ENCODE measurements at places on chromosomes 16 and 17. TPM values are rescaled to one million over a fixed set of nuclear protein-coding genes. Genes with fewer than 3 reads are reported as not detected.

- no peak for DNase-seq
Observed at GRCh38 chr16:56245197-56245596, 53.9 kb downstream of the GNAO1 start.

- DNase-seq: no peak
Observed at GRCh38 chr17:67095803-67096202, 51.4 kb downstream of the CACNG1 start.

DNA sequence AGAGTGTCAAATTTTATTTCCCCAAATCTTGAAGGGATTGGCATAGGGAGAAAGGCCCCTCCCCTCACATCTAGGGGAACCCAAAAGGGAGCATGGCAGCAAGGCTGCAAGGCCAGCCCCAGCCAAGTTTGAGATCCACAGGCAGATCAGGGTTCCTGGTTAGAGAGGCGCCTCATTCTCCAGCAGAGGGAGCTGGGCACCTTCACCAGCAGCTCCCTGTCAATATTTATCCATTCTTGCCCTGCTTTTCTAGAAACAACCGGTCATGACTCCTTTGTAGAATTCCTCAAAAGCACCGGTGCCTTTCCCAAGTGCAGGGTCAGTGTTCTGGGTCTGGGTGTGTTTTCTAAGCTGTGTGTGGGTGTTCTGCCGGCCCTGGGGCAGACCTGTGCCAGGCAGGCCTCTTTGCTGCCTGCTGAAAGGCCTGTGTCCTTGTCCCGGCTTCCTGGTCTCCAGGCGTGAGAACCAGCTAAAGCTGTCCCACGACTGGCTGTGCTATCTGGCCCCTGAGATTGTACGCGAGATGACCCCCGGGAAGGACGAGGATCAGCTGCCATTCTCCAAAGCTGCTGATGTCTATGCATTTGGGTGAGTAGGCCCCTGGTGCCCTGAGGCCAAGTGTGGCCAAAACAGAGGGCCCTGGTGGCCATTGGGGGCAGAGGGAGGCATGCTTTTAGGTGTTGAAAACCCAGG, 21.2 kb upstream of the LGALS9 start:
- peak; percentile 41 for DNase-seq

GRCh38 chr16:80611930-80612327, 71.1 kb downstream of the DYNLRB2 start:
- DNase-seq: no peak

DNA sequence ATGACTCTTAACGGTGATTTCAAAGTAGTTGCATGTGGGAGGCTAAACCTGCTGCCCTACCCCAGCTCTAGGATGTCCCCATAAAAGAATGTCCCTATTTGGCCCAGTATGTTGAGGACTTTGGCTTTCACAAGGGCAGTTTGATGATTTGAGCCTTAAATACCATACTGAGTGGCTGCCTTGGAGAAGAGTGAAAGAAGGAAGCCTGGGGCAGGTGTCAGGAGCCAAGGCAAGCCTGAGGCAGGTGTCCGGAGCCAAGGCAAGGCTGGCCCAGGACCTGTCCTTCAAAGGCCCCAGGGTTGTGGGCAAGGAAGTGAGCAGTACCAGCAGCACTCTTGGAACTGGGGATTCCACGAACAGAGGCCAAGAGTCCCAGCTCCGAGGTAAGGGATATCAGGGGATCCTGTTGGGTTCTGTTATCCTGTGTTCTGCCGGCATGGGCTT, 18.6 kb downstream of the ST6GALNAC2 start:
- DNase-seq: no peak

DNA sequence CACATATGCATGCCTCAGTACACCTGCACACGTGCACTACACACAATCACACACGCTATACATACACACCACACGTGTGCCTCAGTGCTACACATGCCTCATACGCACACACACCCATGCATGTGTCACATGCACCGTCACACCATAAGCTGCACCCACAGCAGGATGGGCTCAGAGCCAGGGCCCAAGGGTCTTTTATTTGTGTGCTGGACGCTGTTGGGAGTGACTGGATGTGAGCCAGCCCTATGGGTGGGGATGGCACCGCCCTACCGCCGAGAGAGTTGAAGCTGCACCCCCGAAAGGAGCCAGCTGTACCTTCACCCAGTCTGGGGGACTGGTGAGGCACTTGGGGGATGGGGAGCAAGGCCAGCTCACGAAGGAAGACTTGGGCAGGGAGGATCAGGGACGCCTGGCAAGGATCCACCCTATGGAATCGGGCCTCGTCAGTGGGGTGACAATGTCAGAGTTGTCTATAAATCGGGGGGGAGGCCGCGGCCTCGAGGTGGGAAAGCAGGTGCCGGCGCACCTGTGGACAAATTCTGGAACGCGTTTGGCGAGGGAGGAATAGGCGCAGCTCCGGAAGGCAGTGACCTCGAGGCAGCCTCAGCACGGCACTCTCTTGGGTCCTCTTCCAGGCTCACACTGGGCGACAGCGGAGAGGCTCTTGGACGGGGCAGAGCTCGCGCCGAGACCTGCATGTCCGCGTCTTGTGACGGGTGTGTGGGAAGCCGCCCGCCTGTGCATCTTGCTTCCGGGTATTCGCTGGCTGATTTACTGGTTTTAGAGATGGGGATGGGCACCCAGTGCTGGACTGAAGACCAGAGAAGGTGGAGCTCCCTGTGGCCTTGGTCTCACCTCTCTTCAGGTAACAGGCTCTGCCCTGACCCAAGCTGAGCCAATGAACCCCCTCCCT, 7.3 kb downstream of the RGS11 start:
- DNase-seq: no peak

- DNase-seq: no peak
Observed at GRCh38 chr17:7748076-7748775, 30.7 kb downstream of the DNAH2 start.

DNA sequence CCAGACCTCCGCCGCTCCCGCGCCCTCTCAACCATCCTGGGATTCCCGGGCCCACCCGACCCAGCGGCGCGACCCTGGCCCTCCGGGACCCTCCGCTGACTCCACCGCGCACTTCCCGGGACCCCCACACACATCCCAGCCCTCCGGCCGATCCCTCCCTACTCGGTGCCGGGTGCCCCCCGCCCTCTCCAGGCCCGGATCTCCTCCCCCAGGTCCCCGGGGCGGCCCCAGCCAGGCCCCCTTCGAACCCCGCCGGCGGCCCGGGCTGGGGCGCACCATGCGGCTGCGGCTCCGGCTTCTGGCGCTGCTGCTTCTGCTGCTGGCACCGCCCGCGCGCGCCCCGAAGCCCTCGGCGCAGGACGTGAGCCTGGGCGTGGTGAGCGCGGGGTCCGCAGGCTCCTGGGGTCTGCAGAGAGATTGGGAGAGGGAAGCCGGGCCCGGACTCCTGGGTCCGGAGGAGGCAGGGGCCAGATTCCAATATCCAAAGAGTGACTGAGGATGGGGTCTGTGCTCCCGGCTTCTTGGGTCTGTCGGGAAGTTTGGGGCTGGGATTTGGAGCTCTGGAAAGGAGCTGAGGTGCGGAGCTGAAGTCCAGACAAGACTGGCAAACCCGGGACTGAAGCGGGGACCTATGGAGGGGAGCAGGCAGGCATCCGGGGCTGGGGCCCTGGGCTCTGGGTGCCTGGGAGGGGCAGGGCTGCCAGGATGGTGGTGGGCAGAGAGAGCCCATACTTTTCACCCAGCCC, 453 bp downstream of the MMP25 start:
- no peak for DNase-seq

GRCh38 chr17:80947200-80947940, 44.3 kb upstream of the CHMP6 start:
- no peak for DNase-seq

GRCh38 chr17:64507413-64507782, 621 bp downstream of the CEP95 start:
- peak; percentile 54 for DNase-seq

DNA sequence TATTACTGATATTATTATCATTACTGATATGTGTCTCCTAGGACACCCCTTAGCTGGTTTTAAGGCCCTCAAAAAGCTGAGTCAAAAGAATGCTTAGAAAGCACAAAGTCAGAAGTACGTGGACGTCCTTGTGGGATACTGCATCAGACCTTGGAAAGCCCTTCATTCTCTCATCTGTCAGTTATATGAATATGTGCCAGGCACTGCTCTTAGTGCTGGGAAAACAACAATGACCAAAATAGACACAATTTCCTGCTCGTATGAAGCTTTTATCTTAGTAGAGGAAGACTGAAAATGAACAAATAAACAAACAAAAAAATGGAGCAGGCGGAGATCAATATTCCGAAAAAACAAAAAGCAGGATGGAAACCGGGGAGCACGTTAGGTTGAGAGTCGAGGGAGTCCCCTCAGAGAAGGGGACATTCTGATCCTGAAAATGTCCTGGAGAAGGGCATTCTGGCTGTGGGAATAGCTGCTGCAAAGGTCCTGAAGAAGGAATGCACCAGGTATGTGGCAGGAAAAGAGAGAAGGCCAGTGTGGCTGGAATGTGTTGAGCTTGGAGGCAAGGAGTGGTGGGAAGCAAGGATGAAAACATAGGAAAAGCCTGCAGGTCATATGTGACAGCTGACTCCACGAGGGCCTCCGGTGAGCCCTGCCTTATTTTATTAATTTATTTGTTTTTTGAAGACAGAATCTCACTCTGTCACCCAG, 15.5 kb upstream of the TMEM94 start:
- DNase-seq: no peak

CD300H gene
- total RNA-seq: not detected

EPX gene
- total RNA-seq: not detected

ZCCHC14 gene
- total RNA-seq: 12.4 TPM
